Stimulated activated naive CD8-positive, alpha-beta T cell treated with anti-CD3 and anti-CD28 coated beads, Interleukin-15, amount 100 ng/mL, for 72 hours (primary cell): ENCODE measurements at places on chromosomes 6 and 20.

- DNase-seq: no peak
These were observed 128.8 kb downstream of the PHACTR1 start for GRCh38 chr6:12845224-12846004.

GRCh38 chr20:33400812-33401183 is 521 bp downstream of the CDK5RAP1 start:
- DNase-seq: no peak

DNA sequence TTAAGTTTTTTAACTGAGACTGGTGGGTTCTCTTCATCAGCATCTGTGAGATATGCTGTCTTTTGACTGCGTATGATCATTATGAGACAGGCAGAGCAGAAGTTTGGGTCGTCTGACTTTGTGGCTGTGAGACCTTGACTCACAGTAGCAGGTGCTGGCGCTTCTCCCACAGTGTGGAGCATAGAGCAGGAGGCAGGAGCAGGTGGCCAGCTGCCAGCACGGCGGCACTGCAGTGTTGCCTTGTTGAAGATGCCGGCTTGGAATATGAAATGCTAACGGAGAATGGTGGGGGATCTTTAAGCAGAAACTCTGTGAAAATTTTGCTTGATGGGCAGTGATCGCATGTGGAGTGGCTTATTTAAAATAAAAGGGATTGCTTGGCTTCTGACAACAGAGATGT is 105.0 kb downstream of the TIAM2 start:
- DNase-seq: no peak

DNA sequence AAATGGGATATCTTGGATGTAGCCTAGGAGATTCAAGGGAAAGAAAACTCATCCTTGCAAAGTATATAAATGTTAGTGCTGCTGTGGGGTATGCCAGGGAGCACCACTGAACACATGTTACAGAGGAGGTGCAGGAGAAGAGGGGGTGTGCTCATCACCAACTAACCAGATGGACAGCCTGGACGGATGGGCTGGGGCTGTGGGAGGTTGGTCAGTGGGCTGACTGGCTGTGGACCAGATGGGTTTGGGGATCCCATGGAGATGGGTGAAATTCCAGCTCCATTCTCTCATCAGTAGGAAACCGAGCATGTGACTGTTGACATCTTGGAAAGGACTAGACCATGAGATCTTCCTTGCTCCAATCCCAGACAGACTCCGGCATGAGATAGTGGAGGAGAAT is 201.0 kb downstream of the LRFN2 start:
- no peak for DNase-seq

DNA sequence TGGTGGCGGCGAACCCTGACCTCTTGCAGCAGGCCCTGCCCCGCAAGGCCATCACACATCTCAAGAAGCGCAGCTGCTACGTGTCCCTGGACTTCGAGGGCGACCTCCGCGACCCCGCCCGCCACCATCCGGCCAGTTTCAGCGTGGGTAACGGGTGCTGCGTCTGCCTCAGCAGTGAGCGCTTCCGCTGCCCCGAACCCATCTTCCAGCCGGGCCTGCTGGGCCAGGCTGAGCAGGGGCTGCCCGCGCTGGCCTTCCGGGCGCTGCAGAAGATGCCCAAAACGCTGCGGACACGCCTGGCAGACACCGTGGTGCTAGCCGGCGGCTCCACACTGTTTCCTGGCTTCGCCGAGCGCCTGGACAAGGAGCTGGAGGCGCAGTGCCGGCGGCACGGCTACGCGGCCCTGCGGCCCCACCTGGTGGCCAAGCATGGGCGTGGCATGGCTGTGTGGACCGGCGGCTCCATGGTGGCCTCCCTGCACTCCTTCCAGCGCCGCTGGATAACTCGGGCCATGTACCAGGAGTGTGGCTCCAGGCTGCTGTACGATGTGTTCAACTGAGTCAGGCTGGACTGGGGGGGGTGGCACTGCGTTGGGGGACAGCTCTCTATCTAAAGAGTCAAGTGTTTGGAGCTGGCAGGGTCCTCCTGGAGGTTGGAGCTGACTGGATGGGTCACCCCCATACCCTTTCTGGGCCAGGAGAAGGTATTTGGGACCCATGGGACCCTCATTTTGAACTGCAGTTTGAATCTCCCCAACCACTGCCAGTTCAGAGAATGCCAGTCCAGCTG is 1.1 kb downstream of the ACTL10 start:
- DNase-seq: peak; percentile 84

DNA sequence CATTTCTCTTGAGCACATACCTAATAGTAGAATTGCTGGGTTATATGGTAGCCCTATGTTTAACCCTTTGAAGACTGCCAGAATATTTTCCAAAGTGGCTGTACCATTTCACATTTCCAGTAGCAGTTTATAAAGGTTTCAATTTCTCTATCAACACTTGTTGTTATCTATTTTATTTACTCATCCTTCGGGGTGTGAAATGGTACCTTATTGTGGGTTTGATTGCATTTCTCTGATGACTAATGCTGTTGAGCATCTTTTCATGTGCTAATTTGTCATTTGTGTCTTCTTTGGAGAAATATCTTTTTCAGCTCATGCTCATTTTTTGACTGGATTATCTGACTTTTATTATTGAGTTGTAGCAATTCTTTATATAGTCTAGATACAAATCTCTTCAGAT is 5.4 kb downstream of the ENPP4 start:
- no peak for DNase-seq

DNA sequence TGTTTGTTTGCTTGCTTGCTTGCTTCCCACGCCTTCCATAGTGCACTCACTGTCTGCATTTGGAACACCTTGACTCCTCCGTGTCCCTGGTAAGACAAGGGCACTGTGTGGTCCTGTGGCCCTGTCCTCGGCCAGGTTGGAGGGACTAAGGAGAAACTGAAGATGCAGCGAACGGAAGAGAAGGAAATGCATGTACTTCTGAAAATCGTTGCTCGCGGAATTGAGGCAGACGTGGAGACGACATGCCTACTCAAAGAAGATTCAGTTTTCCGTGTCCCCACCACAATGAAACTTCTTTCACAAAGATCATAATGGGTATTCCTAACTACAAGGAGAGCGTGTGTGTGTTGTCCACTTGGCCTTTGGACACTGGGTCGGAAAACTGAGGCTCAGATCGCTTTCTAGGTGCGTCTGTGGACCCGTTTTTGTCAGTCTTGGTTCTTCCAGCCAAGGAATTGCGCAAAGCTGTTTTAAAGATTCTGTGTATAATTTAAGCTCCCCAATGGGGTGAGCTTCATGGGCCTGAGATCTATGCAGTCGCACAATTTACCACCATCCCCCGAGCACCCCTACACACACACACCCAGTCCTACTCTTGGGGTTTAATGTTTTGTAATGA is 120.4 kb upstream of the ZNF184 start:
- no peak for DNase-seq

GRCh38 chr20:25865715-25866656 is 169.3 kb upstream of the ZNF337 start:
- DNase-seq: peak; percentile 74

DNA sequence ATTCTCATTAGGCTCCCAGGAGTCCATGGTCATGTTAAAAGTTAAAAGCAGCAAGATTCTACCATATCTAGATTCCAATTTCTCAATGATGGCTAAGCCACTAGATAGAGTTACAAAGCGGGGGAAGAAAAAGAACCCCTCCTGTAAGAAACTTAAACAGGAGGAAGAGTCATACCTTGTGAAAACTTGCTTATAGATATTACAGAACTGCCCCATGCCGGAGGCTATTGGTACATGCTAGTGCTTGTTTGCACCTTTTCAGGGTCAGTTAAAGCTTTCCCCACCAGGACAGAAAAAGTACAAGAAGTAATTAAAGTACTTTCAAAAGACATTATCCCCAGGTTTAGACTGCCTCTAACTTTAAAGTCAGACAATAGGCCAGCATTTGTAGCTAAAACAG is 15.5 kb upstream of the GSTA3 start:
- no peak for DNase-seq

DNA sequence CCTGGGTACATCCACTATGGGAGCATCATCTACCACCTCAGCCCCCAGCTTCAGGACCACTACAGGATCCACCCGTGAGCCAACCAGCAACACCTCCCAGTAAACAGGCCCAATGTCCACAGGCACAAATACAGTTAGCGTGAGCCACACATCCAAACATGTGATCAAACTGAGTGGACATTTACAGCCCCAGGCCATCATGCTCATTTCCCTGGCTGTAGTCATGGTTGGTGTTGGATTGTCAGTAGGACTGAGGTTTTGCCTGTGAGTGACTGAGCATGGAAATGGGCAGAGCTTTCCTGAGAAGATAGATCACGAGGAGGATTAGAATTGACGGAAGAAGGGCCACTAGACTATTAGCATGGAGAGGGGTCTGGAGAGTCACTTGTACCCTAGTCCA is 10.7 kb upstream of the MUC21 start:
- no peak for DNase-seq

- DNase-seq: no peak
These were observed 706 bp upstream of the TUBB2B start for GRCh38 chr6:3228046-3228671.

DNA sequence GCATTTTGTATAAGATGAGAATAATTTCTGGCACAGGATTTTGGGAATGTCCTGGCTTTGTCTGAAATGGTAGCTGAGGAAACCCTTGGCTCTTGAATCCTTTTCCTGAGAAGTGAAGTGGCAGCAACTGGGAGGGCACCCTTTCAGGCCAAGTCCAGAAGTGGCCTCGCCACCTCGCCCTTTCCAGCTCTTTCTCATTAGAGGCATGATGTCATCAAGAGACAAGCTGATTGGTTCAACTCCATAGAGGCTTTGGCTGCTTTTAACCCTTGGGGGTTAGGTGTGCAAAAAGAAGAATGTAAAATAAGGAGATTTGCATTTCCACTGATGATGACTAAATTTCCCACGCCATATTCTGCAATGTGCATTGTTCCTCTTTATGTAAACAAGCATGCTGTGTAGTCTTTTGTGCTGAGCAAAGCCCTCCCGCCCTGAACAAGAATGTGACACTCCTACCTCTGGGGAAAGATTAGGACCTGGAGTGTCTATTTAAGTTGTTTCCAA is 116.5 kb downstream of the TCP11 start:
- no peak for DNase-seq

DNA sequence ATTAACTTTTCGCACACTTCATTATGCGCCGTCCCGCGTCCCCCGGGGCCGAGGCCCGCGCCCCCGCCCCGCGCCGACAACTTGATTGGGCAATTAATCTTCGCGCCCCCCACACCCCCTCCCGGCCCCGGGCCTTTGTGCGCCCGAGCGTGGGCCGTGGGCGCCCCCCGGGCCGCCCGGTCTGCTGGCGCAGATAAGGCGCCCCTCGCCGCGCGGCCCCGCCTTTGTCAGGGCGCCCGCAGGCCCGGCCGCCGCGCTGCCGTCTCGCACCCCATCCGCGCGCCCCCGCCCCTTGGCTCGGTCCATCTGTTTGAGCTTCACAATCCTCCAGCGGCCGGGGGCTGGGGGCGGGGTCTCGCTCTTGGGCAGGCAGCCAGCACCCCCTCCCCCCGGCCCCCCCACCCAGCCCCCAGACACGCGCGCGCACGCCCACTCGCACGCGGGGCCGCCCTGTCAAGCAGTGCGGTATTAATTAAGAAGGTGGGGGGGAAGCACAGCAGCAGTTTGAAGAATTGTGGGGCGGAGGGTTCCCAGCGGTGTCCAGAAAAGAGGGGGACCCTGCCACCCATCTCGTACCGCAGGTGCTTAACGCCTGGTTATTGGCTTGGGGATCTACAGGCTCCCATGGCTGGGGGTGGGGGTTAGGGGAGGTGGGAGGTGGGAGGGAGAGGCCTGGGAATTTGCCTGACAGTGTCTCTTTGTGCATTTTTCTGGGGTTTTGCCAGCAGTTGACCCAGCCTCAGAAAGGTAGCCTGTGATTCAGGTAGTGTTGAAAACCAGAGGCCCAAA is 34.6 kb upstream of the SCRT2 start:
- no peak for DNase-seq

DNA sequence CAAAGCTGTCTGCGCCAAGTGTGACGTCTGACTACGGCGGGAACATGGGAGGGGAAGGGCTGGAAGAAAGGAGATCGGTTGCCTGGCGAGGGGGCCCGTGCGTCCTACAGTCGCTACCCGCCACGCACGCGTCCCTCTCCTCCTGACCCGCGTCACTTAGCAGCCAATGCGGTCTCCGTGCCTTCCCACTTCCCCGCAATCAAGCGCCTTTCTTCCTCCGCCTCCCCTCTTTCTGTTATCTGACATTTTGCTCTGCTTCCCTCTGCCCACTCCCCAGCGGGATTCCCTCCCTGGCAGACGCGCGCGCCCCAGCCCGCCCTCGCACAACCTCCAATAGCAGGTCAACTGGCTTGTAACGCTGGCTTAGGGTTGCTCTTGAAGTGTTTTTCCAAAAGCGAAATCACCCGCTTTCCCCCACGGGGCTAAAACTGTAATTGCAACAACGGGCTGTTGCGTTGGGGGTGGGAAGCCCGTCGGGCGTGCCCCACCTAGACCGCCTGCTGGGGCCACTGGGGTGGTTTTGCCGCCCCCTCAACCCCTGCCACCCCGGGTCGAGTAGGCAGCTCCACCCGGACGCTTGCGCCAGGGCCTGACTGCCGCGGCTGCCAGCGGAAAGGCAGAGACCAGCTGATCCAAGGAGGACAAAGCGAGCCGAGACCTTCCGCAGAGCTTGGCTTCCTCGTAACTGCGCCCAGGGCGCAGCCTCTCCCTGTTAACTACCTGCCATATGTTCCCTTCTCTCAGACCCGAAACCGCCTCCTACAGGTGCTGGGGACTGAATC is 6.2 kb upstream of the SOX4 start:
- DNase-seq: peak; percentile 49

DNA sequence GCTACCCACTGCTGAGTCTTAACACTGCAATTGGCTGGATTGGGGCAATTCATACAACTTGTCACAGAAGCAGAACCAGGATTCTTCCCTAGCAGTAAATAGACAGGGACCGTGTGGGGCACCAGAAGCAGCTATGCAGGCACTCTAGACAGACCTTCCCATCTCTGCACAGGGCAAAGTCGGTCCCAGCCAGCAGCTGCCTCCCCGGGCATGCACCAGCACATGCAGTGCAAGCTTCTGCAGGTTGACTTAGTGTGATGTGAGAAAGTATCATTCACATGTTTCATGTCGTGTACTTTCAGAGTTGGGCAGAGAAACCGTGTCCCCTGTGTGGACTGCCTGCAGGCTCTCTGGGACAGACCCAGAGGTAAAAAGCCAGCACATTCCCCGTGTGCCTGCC is 98.0 kb upstream of the FOXA2 start:
- DNase-seq: no peak

DNA sequence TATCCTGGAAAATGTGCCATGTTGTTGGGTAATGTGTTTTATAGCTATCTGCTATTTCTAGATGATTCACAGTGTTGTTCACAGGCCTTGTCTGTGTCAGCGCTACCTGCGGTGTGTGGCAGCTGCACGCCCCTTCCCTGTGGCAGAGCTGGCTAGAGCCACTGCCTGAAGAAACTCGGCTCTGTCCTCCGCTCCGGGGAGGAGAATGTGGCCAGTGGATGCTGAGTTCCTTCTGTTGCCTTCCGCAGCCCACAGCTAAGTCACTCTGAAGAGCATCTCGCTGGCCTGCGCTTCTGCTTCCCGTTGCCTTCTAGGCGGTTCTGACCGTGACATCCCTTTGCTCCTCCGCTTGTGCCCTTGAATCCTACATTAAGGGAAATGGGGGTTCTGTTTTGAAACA is 135.1 kb downstream of the PLG start:
- no peak for DNase-seq

GRCh38 chr20:39395478-39396291 is 433.5 kb downstream of the DHX35 start:
- DNase-seq: no peak
